ENCODE measurements at places on chromosomes 11 and 22. TPM values are rescaled to one million over a fixed set of nuclear protein-coding genes. Genes with fewer than 3 reads are reported as not detected.

- no peak for DNase-seq
These were observed 5.4 kb downstream of the KREMEN1 start for GRCh38 chr22:29078036-29078868.

The C11orf87 gene
- total RNA-seq, result not detected

- no peak for DNase-seq
These were observed at the start of gene DRD4 for GRCh38 chr11:636511-637332. DRD4 (plus strand) TSS chr11:637269; CDS start chr11:637305, 36 bp downstream.

DNA sequence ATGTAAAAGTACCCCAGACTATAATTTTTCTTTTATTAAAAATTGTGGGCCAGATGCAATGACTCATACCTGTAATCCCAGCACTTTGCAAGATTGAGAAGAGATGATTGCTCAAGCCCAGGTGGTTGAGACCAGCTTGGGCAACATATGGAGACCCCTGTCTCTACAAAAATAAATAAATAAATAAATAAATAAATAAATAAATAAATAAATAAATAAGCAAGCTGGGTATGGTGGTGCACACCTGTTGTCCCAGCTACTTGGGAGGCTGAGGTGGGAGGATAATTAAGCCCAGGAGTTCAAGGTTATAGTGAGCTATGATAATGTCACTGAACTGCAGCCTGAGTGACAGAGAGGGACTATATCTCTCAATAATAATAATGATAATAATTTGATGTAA, 66.1 kb upstream of the CCDC179 start:
- DNase-seq, result no peak

The MFNG gene
- 35.4 TPM for total RNA-seq

The FANCF gene
- total RNA-seq, result 5.8 TPM

DNA sequence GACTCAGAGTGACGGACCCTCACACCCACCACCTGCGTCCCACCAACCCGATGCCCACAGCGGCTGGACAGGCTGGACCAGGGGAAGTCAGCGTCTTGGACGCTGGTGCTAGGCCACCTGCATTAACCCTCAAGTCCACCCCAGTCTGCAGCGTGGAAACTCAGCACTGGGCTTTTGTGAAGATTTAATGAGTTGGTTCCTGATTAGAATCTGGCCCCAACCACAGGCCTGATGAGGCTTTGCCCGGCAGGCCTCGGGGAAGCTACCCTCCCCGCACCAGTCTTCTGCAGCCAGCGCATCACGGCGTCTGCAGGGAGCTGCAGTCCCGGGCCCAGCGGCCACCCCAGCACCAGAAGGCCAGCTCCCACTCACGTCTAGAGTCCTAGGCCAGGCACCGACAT, 101.0 kb downstream of the BRD1 start:
- DNase-seq, result no peak

- no peak for DNase-seq
These were observed 22.6 kb downstream of the ACO2 start for GRCh38 chr22:41491374-41492100.

DNA sequence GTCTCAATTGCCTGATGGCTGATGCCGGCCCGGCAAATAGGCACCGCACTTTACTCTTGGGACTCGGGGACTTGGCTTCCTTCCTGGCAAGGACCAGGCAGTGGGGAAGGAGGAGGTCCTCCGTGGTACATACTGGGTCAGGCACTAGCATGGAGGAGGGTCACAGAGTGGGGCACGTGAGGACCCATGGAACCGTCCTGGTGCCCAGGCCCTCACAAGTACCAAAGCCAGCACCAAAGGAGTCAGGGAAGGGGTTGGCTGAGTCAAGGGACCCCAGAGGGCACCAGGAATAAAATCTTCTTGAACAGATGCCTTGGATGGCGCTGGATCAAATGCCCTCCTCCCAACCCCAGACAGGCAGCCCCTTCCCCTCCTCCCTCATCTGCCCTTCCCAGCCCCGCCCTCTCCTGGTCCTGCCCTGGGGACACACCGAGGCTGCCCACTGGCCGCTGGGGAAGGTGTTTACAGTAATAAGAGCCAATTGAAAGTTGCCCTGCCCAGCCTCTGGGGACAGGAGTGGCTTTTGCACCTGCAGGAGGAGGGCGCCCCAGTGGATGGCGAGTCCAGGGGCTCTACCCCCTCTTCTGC, 5.6 kb upstream of the CARNS1 start:
- no peak for DNase-seq

GRCh38 chr11:94111241-94111640, 17.4 kb upstream of the PANX1 start:
- DNase-seq, result no peak

DNA sequence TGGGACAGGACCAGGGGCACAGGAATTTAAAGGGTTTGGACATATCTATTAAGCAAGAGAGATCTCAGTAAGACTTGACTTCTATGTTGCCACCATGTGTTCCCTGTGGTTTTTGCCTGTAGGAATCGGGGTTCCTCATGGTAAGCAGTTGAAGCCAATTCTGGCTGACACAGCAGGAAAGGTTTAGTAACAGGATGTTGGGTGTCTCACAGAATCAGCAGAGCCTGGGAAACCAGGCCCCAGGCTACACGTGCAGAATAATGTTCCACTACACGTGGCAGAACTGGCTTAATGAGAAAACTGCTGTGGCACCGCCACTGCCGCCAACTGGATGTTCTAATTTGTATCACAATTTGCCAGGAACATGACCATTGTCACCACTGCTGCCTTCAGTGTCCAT, 264.6 kb upstream of the PLET1 start:
- DNase-seq, result peak; percentile 60

DNA sequence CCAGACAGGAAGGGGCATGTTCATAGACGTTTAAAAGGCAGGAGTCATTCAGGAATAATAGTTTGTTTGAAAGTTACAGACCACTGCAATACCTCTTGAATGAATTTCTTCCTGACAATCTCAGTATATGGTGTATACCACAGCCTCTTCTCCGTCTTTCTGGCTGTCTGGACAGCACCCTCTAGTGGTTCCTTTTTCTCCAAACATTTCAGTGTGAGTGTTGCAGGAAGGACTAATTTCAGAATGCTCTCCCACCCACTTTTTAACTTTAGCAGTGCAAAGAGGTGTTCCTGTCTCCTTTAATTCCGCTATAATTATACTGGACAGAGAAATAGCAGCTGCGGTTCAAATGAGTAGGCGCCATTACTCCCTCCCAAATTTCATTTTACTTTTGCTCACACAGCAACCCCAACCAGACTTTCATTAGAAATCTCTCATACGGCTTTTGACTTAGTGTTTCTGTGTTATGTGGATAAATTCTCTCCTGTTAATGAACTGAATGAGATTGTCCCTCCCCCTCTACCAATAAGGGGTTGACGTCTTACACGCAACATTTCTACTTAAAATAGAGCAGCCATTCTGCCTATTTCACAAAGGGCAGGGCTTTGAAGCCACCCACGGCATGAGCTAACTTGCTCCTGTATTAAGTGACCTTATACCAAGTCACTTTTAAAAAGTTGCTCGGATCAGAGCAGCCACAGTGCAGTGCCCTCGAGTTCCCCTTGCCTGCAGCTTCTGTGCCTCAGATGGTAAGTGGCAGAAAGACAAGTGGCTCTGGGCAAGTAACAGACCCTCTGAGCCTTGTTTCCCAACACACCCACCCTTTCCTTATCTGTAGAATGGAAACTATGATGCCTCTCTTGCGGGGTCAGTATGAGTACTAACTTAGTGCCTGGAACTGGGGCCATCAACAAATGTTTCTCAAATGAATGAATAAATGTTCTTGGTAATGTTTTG, 368.6 kb downstream of the OPCML start:
- DNase-seq, result no peak

DNA sequence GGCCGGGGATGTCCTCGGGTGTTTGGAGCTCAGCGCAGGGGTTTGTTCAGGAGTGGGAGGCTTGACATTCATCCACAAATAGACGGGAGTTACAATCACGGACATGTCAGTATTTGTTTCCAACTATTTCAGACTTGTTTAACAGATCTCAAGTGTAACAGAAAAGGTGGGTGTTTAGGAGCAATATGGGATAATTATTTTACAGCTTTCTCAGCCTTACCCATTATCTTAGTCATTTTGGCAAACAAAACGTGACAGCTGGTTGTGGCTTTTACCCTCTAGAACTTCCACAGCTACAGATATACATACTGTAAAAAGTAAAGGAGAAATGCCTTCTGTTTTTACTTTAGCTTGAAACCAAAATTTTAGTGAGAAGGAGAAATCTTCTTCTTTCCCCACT, 178.7 kb upstream of the TMEM45B start:
- no peak for DNase-seq

The MYRF gene
- total RNA-seq, result 0.23 TPM

The PPP6R3 gene
- total RNA-seq, result 109 TPM

DNA sequence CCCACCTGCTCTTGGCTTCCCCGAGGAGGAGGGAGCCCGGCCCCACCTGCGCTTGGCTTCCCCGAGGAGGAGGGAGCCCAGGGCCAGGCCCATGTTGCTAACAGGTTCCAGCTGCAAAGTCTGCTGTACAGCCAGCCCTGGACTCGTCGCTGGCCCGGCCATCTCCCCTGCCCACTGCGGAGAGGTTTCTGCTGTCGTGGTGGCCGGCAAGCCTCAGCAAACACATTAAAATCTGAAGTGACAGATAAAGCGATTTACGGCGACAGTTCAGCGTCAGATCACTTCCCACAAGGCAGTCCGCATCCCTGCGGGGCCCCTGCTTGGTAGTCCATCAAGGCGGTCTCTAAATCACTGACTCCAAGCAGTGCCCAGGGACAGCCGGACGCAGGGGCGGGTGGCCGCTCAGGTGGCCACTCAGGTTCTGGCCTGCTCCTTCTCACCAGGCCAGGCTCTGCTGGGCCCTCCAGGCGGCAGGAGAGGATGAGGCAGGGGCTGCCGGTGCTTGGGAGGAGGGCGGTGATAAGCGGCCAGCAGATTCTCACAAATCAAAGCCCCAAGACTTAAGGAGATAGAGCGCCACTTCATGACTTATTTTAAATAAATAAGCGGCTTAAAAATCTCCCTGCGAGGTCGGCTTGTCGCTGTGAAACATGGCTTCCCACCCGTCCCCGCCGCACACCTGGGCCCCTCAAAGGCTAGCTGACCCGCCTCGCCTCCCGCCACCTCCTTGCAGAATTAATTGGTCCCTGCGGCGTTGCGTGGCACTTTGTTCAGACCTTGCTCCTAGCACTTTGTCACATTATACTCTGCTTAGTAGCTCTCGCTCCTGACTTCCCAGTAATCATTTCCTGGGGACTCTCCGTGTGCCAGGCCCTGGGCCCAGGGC, 21.1 kb downstream of the MACROD1 start:
- DNase-seq, result no peak

- DNase-seq, result peak; percentile 21
These were observed 17.9 kb downstream of the ART5 start for GRCh38 chr11:3623767-3624458.

DNA sequence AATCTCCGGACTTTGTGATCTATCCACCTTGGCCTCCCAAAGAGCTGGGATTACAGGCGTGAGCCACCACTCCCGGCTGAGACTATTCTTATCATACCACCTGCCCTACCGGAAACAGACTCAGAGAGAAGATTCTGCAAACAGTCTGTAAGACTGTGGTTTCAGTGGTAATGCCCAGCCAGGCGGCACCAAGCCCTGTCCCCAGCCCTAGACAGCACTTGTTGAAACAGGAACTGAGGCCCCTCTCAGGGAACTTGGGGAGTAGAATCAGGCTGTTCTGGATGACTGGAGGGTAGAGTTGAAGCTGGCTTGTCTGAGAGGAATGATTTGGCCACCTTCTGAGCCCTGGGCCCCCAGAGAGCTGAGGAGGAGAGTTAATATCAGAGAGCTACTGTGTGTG, 1.3 kb upstream of the INSC start:
- DNase-seq, result no peak

GRCh38 chr11:122746050-122746478, 90.5 kb downstream of the UBASH3B start:
- DNase-seq, result no peak

The BATF2 gene
- 2.5 TPM for total RNA-seq

DNA sequence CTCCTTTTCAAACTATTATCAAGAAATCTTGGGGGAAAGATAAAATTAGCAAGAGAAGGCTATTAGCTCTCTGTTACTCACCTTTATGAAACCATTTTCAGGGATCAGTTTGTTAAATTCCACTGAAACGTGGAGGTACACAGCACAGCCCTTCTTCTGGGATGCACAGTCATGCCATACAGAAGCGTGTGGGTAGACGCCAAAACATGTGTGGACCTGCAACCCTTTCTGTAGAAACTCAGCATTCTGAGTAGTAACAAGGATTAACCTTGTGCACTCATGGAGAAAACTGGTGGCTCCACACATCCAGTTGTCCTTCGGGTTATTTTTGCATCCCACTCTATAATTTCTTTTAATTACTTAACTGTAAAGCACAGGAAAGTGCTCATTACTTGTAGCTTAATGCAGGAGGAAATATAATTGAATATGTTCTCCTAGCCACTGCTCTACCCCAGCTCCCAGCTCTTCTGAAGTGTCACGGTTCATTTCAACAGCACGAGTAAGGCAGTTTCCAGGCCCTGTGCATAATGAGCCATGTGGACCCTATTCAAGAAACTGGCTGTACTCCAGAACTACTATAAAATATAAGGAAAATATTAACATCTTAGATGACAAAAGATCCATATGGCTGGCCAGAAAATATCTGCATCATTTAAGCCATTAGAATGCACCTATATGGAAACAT, 26.1 kb downstream of the BDNF start:
- DNase-seq, result no peak

The SCUBE1 gene
- 18.7 TPM for total RNA-seq

The DLAT gene
- 20.8 TPM for total RNA-seq

DNA sequence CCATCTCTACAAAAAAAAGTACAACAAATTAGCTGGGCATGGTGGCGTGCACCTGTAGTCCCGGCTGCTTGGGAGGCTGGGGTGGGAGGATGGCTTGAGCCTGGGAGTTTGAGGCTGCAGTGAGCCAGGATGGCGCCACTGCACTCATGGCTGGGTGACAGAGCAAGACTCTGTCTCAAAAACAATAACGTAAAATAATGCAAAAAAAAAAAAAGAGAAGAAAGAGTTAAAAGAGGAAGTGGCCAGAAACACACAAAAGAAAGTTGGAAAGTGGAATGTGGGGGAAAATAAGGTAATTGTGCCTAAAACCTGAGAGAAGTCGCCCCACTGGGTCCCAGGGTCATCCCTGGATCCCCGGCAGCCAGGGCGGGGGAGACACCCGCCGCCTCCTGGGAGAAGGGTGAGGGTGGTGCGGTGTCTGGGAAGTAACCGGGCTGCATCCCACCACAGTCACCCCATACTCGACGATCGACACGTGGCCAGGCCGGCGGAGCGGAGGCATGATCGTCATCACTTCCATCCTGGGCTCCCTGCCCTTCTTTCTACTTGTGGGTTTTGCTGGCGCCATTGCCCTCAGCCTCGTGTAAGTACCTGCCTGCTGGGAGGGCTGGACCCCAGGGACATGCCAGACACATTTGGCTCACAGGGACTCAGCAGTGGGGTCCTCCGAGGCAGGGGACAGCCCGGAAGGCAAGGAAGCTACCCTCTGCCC, 8.1 kb downstream of the UPK3A start:
- DNase-seq, result no peak

GRCh38 chr22:41576877-41577276, 12.8 kb downstream of the PMM1 start:
- DNase-seq, result peak; percentile 85
